ENCODE measurements at places on chromosomes 3 and 15.

- DNase-seq = no peak
Observed at GRCh38 chr15:52481915-52482314, 46.8 kb downstream of the MYO5A start.

DNA sequence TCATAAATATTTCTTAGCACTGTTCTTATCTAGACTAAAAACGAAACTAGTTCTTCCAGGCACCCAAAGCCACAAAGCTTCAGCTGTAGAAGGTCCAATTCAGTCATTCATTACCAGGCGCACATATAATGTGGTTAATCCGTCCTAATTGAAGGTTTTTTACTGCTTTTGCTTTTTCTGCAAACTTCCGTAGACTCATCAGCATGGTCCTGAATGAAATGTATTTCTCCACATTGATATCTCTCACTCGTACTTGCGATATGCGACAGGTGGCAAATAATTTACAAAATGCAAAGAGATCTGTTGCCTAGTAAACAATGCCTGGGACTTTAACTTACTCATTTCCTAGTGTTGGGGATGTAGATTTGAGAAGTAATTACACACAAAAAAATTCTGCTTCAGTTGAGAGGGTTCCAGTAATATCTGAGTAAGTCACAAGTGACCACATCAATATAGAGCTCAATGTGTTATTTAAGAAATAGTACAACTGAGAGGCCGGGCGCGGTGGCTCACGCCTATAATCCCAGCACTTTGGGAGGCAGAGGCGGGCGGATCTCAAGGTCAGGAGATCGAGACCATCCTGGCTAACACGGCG is 75.0 kb upstream of the MBNL1 start:
- DNase-seq = no peak

DNA sequence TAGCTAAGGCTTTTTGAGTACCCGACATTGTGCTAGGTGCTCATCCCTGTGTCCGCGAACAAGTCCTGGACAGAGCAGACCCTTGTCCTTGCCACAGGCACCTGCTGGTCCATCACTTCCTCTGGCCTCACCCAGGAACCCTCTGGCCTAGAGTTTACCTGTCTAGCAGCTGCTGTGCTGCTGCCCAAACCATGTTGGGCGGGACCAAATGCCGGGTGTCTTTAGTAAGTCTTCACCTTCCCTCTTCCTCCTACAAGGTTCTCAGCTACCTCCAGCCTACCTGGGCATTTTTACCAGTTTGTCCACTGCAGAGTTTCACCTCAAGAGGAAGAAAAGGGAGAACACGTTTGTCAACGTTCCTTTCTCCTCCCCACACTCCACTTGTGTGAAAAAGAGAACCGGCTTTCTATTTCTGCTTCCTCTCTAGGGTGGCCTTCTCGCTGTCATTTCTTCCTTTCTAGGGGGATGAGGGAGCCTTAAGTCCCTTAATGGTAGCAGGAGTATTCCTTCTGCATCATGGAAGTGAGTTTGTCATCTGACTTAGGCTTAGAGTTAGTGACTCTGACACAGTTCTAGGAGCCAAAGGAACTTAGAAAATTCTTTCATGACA is 80.4 kb upstream of the GCNT3 start:
- DNase-seq = no peak

- no peak for DNase-seq
Observed at GRCh38 chr3:122978569-122978968, 49.0 kb downstream of the SEMA5B start.

DNA sequence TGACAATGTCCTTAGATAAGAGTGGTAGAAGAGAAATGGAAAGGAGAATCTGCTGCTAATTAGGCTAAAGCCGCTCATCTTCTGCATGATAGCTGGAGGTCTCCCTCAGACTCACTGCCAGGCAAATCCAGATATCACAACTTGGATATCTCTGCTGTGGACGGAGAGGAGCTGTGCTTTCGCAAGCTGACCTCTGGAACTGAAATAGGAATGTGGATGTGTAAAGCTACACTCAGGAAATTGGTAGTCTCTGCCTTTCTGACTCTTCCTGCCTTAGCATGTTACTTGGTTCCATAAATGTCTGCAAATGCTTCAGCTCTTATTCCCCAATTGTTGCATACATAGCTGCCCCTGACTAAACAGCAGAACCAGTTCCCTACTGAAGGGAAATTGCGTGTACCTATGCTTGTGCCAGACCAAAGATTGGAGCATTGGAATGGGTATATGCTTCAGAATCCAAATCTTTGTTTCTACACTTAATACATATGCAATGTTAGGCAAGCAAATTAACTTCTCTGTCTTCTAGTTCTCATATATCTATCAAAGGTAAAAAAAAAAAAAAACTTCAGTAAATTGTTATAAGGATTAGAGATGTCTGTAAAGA is 74.7 kb upstream of the ROBO2 start:
- DNase-seq = no peak

GRCh38 chr15:95860406-95860805 is 470.1 kb upstream of the NR2F2 start:
- no peak for DNase-seq

- DNase-seq = no peak
Observed at GRCh38 chr15:77967798-77968197, 109.7 kb downstream of the TBC1D2B start.

DNA sequence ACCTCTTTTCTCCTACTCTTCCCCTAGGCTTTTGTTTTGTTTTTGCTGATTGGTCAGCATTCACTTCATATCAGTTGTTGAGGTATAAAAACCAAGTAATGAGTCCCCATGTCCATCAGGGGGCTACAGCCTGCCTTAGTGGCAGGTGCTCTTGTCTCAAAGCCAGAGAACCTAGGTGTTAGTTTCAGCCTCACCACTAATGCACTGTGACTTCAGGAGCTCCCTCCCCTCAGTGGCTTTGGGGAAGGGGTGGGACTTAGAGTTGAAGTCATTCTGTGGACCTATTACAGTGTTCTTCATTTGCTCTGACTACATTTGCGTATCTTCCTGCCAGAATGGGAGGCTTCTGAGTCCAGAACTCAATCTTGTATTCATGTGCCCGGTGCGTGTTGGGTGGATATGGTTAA is 41.6 kb downstream of the NR2C2 start:
- no peak for DNase-seq

- DNase-seq = peak; percentile 44
Observed at GRCh38 chr15:80776420-80777045, 2.6 kb upstream of the CEMIP start.

DNA sequence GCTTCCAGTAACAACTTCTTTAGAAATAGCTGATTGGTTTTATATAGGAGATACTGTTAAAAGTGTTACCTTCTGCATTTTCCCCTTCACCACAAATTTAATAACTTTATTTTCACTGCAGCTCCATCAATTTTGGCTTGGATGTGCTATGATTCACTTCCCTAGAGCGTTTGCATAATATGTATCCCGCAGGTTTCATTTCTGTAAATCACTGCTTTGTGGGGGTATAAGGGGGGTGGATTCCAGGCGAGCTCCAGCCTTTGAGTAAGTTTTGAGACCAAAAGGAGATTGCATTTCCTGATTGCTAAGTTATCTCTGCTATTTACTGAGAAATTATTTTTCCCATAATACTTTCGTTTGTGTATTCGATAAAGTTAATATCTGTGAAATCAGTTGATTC is 232.6 kb downstream of the TBL1XR1 start:
- no peak for DNase-seq

DNA sequence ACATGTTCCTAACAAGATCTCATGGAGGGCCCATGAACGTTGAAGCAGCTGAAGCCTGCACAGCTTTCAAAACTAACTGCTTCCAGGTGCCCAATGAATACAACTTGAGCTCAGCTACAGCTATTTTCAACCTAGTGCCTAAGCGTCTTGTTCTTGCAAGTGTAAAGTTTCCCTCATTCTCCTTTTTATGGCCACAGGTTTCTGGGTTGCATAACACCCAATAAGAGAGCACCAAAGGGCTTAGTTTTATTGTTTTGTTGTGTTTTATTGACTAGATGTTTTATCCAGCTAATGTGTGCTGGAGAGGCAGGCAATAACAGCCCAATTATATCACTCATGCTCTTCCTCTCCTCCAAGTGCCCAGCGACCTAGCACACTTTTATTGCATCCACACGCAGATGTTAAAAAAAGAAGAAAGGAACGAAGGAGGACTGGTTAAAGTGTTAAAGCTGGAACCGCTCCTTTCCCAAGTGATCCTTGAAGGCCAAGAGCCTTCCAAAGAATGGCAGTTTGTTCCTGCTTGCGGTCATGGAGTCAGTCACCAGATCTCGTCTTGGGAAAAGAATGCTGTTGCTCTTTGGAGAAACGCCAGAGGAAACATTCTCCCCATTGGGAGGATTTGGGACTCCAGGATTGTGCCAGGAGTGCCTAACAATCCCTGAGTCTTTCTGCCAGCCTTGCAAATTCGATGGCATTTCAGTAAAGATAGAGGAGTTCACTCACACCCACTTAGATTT is 156.9 kb downstream of the MEX3B start:
- no peak for DNase-seq

GRCh38 chr3:110995461-110996231 is 76.0 kb upstream of the NECTIN3 start:
- no peak for DNase-seq

DNA sequence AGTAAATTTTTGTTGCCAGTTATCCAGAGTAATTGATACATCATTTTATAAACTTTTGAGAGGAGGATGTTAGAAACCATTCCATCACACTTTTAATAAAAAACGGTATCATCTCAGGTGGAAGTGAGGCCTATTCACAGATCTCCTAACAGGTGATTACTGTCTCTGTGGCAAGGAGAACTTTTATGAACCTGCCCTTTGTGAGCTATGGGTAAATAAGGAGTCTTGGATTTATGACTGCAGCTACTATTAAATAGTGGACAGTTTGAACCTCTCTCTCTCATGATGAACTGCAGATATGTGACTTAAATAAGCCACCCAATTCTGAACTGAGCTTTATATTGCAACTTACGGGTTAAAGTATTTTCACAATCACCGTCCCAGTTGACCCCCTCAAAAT is 45.7 kb downstream of the ZFAND6 start:
- no peak for DNase-seq

- no peak for DNase-seq
Observed at GRCh38 chr15:98806275-98806895, 158.0 kb downstream of the IGF1R start.

GRCh38 chr15:63447017-63447676 is 57.2 kb upstream of the USP3 start:
- DNase-seq = peak; percentile 62

DNA sequence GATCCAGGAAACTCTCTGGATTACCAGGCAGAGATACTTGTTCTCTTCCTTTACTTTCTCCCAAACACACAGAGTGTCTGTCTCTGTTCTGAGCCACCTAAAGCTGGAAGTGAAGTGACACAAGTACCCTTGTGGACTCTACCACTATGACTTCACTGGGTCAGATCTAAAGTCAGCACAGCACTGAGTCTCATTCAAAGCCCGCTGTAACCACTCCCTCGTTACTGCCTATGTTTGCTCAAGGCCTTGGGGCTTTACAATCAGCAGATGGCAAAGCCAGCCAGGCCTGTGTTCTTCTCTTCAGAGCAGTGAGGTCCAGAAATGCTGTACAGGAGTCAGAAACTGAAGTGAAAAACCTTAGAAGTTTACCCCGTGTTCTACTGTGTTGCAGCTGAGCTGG is 588.3 kb upstream of the SEMA6D start:
- no peak for DNase-seq

GRCh38 chr3:119964294-119964693 is 130.0 kb downstream of the GSK3B start:
- no peak for DNase-seq

DNA sequence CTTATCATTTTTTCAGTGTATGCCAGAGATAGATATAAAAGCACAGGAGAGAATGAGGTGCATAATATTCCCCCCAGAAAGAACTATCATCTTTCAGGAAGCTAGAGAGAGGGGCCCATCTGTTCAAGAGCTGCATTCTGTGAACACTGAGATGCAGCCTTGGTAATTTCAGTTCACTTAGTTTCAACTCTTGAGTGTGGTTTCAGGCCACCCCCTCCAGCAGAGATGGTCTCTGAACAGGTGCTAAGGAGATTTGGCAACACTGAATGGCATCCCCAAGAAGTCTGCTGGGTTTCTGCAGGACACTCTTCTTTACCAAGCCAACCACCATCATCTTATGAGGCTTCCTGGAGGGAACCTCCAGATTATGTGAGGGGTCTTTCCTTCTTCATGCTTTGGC is 30.4 kb upstream of the LIMD1 start:
- DNase-seq = no peak

- no peak for DNase-seq
Observed at GRCh38 chr15:74229686-74230085, 6.4 kb upstream of the CCDC33 start.

DNA sequence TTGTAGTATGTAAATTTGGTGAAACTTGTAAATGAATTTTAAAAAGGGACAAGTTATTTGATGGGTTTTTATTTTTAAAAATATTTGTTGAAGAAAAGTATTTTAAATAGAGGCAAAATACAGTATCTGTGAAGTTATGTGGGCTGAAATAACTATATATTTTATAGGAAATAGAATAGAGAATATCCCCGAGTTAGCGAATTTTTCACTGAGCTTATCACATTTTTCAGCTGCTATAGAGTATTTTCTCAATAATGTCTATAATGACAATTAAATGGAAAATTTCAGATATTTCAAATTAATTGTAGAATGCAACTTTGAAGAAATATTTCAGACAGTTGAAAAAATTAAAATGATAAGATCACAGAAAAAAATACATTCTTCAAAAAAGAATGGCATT is 166.4 kb upstream of the TP63 start:
- DNase-seq = no peak

GRCh38 chr15:64982472-64982871 is 7.2 kb downstream of the SPG21 start:
- no peak for DNase-seq

DNA sequence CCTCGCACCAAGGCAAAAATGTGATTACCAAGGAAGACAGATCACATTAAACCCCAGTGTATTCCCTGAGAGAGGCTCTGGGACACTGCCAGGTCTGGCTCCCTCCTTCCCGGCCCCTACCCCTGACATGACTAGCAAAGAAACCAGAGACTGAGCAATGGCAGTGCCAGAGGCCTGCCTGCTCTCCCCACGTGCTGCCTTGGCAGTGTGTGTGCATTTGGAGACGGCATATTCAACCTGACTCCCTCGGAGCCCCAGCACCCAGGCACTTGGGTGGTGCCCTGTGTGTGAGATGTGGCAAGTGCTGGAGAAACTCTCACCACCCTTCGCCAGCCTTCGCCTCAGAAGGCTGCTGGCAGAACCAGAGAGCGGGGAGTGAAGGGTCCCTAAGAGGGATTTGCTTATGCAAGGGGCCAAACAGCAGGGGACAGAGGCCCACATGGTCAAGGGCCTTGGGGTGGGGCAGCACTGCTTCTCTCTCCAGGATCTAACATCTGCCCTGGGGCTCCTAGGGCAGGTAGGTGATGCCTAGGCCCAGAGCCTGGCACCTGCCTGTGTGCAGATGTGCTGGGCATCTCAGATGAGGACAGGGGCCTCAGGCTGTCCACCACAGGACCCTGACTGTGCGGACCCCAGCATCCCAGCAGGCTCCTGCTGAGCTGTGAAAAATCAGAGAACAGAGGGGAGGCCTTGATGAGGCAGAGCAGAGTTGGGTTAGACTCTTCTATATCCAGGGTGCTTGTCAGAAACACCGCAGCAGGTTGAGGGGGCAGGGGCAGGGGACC is 23.6 kb upstream of the PLXNA1 start:
- DNase-seq = no peak

GRCh38 chr15:65264863-65265430 is 21.7 kb downstream of the PARP16 start:
- no peak for DNase-seq

All from NCI-H1092 treated with DMSO at 0.1 percent for 48 hours (cell line).